Activated naive CD4-positive, alpha-beta T cell treated with anti-CD3 and anti-CD28 coated beads, Interleukin-2, amount 50 U/mL, for 16 hours (primary cell): ENCODE measurements at places on chromosomes 5 and 9.

DNA sequence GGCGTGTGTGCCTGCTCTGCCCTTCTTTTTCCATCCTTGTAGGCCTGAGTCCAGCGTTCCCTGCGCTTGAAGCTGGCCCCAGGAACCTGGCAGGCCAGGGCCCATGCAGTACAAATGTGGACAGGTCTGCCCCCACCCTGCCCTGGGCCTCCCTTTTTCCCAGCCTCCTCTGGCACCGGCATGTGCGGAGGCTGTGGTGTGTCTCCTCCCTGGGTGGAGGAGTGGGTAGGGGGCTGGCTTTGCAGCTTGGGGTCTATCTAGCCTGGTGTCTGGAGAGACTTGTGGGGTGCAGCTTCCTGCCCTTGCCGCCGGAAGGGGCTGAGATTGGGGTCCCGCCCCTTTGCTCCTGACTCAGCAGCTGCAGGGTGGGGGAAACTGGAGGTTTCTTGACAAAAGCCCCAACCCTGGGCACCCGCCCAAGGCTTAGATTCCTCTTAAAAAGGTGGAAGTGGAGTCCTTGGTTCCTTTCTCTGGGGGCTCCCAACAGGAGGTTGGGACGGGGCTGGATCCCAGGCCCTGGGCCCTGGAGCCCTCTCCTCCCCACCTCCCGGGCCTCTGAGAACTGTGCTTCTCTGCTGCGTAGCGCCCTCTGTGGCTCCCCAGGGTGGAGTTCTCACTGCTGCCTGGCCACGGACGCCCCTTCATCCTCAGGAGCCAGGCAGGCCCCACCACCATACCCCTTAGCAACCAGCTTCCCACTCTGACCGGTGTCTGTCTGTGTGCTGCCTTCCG is 18.0 kb downstream of the RXRA start:
- peak; percentile 37 for DNase-seq

GRCh38 chr9:130042406-130042884 is 544 bp downstream of the FNBP1 start:
- peak; percentile 46 for DNase-seq

- DNase-seq = no peak
Observed at GRCh38 chr5:160565376-160565775, 143.7 kb downstream of the PTTG1 start.

GRCh38 chr5:36637516-36637915 is 31.1 kb downstream of the SLC1A3 start:
- DNase-seq = no peak

GRCh38 chr9:84990416-84990815 is 320.9 kb downstream of the NTRK2 start:
- no peak for DNase-seq

GRCh38 chr9:117873664-117874063 is 169.5 kb downstream of the TLR4 start:
- DNase-seq = no peak

DNA sequence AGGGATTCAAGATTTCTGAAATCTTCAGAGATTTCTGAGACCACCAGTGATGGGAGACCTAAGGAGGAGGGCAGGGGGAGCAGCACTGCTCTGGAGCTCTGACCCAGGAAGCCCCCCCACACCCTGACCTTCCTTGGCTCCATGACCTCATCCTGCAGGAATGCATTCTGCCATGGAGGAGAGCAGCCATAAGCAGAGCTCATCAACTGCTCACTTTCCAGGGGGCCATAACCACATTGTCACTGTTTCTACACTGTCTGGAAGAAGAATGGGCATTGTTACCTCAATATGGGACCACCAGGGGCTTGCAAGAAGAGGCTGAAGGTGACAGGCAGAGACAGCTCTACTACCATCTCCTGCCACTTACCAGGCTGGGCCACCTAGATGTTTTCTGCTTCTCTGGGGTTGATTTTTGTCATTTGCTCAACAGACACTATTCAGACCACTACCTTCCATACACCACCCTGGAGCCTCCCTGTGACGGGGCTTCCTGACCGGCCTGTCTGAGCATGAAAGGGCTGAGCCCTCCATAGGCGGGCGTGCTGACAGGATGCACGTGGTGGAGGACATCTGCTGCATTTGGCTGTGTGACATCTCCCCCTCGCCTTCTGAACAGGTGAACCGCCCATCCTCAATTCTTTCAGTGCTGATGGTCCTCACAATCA is 2.3 kb upstream of the TSC1 start:
- no peak for DNase-seq

DNA sequence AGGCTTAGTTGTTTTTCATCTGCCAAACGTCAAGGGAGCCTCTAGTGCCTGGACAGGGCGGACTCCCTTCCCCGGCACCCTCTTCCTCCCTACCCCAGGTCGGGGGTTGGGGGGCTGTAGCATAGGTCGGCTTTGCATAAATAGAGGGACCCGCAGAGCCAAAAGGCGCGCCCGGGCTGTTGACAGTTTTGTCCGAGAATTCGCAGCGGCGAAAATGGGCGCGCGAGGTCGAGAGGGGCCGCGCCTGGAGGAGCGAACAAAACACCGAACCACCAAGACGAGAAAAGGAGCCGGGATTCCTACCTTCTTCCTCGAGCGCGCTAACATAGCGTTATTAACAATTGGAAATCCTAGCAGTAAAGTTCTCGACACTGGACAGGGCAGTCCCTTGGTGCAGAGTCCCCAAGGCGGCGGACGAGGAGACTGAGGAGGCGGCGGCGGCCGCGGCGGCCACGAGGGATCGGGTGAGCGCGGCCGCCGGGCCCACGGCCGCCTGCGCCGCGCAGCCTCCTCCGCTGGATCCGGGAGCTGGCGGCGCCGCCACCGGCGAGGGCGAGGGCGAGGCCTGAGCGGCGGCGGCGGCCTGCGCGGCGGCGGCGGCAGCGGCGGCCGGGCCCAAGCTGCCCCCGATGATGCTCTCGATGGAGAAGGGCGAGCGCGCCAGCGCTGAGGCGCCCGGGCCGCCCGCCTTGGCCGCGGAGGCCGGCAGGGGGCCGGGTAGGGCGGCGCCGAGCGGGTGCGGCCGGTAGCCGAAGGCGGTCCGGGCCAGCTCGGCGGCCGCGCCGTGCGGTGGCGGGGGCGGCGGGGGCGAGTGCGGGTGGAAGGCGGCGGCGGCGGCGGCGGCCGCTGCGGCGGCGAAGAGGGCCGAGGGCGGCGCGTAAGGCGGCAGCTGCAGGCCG is 1.7 kb downstream of the FOXD1 start:
- no peak for DNase-seq

GRCh38 chr9:14092344-14092743 is 221.6 kb downstream of the NFIB start:
- DNase-seq = no peak

DNA sequence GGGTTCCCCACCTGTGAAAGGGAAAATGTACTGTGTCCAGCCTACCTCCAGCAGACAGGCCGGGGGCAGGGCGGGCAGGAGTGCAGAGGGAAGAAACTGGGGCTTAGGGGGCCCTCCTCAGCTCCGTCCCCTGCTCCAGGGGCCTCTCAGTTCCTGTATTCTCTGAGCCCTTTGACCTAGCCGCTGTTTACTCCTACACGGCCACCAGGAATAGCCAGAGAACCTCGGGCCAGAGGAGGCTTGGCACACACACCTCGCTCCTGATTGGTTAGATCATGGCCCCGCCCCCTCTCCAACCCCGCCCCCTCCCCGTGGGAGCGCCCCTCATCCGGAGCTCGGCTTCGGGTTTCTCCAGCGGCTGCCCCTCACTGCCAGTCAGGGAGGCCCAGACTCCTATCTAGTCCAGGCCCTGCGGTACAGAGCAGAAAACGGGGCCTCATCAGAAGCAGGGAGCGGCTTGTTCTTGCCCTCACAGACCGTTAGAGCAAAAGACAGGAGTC is 2.2 kb downstream of the ST6GALNAC6 start:
- peak; percentile 29 for DNase-seq

- DNase-seq = no peak
Observed at GRCh38 chr9:131236761-131237160, 39.5 kb downstream of the FAM78A start.

- DNase-seq = no peak
Observed at GRCh38 chr9:21473236-21473635, 8.9 kb downstream of the IFNE start.

DNA sequence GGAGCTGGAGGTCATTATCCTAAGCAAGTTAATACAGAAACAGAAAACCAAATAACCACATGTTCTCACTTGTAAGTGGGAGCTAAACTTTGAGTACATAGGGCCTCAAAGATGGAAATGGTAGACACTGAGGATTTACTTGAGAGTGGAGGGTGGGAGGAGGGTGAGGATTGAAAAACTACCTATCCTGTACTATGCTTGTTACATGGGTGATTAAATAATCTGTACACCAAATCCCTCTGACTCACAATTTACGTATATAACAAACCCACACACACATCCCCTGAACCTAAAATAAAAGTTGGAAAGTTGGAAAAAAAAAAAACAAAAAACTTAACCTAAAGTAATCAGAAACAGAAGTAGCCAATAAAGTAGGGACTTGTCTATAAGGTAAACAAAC is 48.8 kb upstream of the LARP1 start:
- DNase-seq = no peak

GRCh38 chr5:61029456-61030162 is 84.6 kb downstream of the NDUFAF2 start:
- DNase-seq = no peak

- DNase-seq = no peak
Observed at GRCh38 chr5:137567226-137567625, 68.1 kb upstream of the SPOCK1 start.

DNA sequence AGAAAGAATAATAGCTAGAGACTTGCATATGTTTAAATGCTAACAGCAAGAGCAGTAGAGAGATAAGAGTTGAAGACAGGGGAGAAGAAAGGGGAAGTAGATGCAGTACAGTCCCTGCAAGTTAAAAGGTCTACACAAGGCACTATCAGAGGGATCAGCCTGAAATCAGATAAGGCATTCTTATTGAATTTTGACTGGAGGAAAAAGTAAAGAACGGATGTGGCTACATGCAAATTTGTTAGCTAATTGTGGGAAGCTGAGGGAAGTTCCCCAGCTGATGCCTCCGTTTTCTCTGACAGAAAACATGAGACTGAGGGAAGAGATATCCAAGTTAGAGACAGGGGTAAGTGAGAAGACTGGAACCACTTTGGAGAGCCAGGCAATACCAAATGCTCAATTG is 12.9 kb upstream of the RHOBTB3 start:
- no peak for DNase-seq

- DNase-seq = no peak
Observed at GRCh38 chr5:96933764-96934707, 1.8 kb upstream of the LNPEP start.

- no peak for DNase-seq
Observed at GRCh38 chr5:94998670-94999069, 286.2 kb downstream of the MCTP1 start.

DNA sequence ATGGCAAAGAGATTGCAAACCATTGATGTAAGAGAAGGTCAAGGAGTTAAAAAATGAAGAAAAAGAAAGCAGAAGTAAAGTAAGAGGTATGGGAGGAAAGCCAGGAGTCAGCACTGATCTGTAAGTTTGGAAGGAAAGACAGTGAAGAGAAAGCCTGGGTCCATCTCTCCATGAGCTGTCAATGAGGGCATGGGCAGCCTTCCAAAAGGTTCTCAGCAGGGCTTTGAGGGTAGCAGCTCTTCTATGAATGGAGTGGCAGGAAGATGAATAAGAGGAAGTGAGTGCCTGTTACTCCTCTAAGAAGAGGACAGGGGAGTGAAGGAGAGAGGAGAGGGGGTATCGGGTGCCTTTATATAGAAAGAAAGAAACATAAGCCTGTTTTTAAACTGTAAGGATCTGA is 97.1 kb downstream of the ADCY2 start:
- DNase-seq = no peak

GRCh38 chr5:11062397-11062796 is 301.4 kb upstream of the DAP start:
- no peak for DNase-seq

GRCh38 chr9:88950341-88951154 is 40.7 kb upstream of the S1PR3 start:
- DNase-seq = no peak

- no peak for DNase-seq
Observed at GRCh38 chr5:174140452-174141020, 95.0 kb downstream of the NSG2 start.

DNA sequence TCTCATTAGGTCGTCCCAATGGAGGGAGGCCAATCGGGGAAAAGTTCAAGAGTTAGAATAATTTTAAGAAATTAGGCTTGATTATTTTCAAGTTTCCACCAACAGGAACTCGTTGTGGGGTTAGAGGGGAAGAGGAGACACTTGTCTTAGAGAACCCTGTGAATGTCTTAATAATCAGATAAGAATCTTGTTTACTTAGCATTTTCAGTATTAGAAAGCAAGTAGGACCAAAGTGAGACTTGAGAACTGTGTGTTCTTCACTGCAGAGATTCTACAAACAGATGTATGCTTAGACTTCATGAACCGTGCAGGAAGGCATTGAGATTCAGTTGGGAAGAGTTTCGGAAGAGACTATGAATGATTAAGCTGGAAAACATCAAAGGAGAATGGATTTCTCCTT is 69.0 kb upstream of the HMHB1 start:
- DNase-seq = no peak

DNA sequence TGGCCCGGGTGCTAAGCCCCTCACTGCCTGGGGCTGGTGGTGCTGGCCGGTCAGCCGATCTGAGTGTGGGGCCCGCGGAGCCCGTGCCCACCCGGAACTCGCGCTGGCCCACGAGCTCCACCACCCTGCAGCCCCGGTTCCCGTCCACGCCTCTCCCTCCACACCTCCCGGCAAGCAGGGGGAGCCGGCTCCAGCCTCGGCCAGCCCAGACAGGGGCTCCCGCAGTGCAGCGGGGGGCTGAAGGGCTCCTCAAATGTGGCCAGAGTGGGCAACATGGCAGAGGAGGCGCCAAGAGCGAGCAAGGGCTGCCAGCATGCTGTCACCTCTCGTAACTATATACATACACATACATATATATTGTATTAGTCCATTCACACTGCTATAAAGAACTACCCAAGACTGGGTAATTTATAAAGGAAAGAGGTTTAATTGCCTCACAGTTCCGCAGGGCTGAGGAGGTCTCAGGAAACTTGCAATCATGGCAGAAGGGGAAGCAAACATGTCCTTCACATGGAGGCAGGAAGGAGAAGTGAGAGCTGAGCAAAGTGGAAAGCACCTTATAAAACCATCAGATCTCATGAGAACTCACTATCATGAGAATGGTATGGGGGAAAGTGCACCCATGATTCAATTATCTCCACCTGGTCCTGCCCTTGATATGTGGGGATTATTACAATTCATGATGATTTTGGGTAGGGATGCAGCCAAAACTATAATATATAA is 56.8 kb downstream of the LIX1 start:
- DNase-seq = no peak

- DNase-seq = no peak
Observed at GRCh38 chr5:175681968-175682340, 24.1 kb downstream of the HRH2 start.

DNA sequence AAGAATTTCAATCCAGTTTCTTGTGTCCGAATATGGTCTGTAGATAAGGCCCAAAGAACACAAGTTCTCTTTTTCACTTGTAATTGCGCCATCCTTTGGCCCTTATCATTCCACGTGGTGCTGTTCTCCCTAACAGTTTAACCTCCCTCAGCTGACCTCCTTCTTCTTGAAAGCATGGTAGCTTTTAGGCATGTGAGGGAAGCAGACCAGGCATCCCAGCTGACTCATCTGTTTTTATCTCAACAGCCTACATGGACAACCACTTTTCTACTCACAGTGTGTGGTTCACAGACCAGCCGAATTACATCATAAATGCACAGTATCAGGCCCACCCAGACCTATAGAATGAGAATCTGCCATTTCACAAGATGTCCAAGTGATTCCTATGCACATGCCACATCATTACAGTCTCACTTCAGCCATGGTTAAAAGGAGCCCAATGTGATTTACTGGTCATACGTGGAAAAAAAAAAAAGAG is 26.9 kb upstream of the PLIN2 start:
- no peak for DNase-seq
